GM20000 (cell line): ENCODE measurements at places on chromosomes 7 and 10.

DNA sequence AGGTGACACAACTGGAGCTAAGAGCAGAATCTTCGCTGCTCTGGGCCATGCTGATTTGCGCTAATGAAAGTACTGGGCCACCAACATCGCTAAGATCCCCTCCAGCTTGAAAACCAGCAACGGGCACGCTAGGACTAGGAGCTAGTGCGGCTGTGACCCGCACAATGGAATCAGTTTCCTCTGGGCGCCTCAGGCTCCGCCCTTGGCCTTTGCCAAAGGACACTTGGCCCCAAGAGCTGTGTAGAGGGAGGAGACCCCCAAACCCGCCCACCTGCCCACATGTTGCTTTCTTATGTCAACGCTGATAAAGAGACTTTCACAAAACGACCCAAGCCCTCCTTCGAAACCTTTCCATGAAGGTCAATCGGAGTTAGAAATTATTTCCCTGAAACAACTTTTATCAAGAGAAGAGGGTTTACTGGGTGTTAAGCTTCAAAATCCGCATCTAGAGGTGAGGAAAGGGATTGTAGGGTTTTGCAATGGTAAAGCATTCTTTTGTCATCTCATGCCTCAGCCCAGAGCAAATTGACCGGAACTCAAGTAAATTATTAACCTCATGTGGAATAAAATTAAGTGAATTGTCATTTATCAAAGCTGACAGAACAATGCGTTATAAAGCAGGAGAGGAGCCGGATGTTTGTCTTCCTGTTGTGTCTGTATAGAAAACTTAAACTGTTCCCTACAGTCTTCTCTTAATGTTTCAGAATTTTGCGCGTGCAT, 9.4 kb downstream of the ABCB5 start:
- DNase-seq: no peak

DNA sequence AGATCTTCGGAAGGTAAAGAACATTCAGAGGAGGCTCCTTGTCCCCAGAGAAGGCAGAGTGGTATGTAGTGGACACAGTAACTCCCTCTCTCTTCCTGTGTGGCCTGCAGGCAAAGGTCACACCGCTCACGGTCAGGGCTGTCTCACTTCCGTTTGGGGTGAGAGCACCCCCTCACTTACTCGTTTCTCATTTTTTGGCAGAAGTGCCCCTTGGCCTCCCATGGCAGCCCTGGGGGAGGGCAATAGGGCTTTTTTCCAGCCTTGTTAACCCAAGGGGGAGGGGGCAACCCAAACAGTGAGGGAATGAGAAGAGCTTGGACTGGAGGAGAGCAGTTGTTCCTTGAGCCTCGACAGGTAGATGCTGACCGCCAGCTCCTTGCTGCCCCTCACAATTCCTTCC, 31.8 kb upstream of the SRGN start:
- no peak for DNase-seq

GRCh38 chr10:132684164-132684891, 101.6 kb downstream of the NKX6-2 start:
- no peak for DNase-seq

- DNase-seq: peak; percentile 51
Observed at GRCh38 chr7:77696643-77697534, 630 bp downstream of the RSBN1L start.

DNA sequence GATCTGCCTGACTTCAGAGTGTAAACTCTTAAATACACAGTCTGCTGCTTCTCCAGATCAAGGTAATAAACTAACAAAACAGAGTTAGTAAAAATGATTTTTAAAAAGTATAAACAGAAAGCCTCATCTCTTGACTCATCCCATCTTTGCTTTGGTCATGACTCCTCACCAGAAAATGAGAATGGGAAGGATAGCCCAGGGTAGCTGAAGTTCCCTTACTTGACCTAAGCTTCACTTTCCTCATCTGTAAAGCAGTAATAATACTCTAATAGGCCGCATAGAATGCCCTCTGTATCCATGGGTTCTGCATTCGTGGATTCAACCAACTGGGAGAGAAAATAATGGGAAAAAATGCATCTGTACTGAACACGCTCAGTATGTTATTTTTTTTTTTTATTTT, 11.3 kb upstream of the SLC25A28 start:
- DNase-seq: no peak

DNA sequence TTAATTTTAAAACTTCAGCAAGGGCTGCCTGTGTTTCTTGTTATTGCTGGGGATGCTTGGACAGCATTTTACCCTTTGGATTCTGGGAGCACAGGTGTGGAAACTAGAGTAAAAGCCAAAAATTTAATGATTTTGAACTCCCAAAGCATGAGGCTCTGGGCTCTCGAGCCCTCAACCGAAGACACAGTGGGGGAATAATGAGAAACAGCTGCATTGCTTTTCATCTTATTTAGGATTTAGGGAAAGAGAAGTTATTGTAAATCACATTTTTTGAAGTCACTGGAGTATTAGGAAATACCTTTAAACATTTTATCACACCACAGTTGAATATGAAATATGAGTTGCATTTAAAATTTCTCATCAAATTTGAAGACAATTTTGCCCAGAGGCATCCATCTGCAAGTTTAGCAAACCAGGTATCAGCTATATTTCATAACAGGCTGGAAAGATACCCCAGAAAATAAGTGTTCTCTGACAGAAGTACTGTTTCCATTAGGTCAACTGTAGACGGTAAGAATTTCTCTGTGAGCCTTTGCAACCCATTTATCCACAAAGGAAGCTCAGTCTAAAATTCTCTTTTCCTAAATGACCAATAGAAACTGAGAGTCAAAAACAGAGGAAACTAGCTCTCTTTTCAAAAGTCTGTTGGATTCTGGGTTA, 290.6 kb upstream of the PHYHIPL start:
- no peak for DNase-seq

GRCh38 chr7:140646931-140647647, 6.5 kb upstream of the DENND2A start:
- peak; percentile 62 for DNase-seq

- DNase-seq: no peak
Observed at GRCh38 chr10:127935071-127935561, 28.2 kb downstream of the PTPRE start.

DNA sequence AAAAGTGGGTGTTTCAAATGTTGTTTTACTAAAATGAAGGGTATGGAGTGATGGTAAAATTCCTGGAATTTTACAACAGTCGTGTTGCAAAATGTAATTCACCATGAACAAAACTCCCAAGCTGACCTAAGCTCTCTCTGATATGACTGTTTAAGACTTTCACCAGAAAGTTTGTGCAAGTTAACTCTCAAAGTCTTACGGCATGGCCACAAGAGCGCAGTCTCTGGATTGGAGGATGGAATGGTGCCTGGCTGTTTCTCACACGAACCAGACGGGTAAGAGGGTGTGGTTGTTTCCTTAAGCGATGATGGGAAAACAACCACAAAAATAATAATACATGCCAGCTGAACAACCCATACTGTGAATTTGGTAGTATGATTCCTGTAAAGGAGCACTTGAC, 662.5 kb downstream of the KCNMA1 start:
- DNase-seq: no peak

DNA sequence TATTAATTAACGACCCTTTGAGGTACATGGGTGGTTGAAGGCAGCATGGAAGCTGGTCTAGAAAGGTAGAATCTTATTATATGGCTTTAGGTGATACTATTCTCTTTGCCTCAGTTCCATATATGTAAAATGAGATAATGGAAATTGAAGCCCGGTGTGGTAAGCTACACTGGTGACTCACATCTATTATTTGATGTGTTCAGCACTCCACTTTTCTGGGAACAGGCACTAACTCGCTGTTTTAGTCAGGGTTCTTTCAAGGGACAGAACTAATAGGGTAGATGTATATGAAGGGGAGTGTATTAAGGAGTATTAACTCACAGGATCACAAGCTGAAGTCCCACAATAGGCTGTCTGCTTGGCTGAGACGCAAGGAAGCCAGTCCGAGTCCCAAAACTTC, 4.4 kb upstream of the TRUB1 start:
- DNase-seq: no peak
